ENCODE measurements at places on chromosomes 2 and 18.
A peak's percentile ranks its signal among the peaks of the same experiment; 100 is the strongest.

GRCh38 chr2:24052951-24053350 lies 3.4 kb downstream of the FKBP1B start:
- DNase-seq, result no peak

DNA sequence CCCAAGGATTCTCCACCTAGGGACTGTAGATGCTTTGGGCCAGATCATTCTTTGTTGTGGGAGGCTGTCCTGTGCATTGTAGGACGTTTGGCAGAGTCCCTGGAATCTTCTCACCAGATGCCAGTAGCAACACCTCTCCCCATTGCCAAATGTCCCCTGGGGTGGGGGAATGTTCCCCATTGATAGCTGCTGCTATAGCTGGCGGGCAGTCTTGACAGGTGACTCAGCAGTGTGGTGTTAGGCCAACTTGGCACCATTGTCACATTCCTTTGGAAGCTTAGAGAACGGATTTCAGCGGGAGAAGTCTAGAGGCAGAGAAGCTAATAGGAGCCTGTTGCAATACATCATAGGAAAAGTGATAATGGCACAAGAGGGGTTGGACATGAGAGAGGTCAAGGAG lies 495.7 kb upstream of the SMIM21 start:
- DNase-seq, result no peak

DNA sequence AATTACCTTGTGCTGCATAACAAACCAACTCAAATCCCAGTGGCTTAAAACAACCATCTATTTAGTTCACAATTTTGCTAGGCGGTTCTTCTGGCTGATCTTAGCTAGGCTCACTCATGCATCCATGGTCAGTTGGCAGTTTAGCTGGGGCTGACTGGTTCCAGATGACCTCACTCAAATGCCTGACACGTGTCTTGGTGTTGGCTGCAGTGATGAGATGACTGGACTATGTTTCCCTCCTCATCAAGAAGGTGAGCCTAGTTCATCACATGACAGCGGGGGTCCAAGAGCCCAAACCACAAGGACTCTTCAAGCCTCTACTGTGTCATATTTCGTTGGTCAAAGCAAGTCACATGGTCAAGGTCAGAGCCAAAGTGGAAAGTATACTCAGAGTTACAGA lies 42.7 kb upstream of the ACTR3 start:
- DNase-seq, result no peak

- DNase-seq, result no peak
These were observed 169.1 kb upstream of the CYP26B1 start for GRCh38 chr2:72316774-72317173.

GRCh38 chr2:113845261-113845660 lies 44.6 kb upstream of the ACTR3 start:
- DNase-seq, result no peak

DNA sequence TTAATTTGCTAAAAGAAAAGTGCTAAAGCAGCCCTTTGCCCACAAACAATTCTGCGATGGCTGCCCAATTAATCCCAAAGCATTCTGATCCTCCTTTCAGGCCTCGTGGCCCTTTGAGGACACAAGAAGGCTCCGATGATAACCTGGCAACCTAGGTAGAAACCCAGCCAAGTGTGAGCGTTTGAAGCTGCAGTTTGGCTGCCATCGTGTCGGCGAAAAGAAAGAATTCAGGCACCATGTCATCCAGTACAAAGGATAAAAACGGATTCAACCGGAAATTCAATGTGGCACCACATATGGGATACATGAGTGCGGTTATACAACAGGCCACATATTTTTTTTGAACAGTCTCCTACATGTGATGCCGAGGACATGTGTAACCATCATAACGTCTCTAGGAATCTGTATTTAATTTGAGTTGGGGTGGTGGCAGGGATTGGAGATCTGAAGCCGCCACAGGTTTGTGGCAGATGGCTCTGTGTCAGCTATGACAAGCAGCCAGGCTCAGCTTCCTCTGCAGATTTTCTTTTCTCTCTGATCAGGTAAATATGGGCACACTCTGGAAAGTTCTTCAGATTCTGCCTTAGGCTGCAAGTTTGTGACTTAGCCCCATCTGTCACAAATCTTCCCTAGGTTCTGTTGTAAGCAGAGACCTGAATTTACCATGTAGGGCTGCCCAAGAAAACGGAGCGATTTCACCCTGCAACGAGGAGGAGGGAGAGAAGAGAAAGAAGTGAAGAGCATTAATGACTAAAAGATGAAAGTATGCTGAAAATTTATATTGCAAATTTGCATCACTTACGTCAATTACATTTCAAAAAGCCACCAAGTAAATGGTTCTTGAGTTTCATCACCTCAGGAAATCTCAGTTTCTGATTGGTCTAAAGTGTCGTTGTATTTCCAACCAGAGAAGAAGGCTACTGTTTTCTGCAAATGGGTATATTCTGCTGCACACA lies 573.2 kb downstream of the ZEB2 start:
- no peak for DNase-seq

GRCh38 chr2:174878537-174879147 lies 114.4 kb upstream of the CHRNA1 start:
- DNase-seq, result no peak

DNA sequence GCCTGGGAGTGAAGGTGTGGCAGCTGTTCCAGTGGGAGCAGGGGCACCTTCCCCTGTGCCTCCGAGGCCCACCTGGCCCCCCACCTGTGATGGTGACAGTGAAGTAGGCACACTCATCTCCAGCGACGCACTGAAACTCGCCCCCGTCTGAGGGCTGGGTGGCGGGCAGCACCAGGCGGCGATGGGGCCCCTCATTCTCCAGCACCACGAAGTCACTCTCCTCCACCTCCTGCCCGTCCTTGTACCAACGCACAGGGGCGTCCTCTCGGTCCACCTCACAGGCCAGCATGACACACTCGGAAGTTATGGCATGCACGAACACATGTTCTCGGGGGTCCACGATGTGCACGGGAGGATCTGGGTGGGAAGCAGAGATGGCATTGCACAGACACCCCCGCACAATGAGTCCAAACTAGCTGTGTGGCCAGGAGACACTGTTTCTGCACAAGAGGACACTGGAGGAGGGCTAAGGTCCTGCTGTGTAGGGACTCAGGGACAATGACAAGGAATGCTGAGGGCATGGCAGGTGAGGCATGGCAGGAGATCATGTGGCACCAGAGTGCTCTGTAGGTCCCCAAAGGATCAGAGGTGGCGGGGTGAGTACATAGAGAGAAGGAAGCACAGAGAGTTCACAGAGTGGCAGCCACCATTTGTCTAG lies 7.9 kb downstream of the OBSL1 start:
- no peak for DNase-seq

DNA sequence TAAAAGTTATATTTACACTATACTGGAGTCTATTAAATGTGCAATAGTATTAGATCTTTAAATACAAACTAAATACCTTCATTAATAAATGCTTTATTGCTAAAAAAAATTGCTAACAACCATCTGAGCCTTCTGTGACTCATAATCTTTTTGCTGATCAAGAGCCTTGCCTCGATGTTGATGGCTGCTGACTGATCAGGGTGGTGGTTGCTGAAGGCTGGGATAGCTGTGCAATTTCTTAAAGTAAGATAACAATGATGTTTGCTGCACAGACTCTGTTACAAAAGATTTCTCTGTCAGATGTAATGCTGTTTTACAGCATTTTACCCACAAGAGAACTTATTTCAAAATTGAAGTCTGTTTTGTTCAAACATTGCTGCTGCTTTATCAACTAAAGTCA lies 421.4 kb upstream of the CYRIA start:
- no peak for DNase-seq

DNA sequence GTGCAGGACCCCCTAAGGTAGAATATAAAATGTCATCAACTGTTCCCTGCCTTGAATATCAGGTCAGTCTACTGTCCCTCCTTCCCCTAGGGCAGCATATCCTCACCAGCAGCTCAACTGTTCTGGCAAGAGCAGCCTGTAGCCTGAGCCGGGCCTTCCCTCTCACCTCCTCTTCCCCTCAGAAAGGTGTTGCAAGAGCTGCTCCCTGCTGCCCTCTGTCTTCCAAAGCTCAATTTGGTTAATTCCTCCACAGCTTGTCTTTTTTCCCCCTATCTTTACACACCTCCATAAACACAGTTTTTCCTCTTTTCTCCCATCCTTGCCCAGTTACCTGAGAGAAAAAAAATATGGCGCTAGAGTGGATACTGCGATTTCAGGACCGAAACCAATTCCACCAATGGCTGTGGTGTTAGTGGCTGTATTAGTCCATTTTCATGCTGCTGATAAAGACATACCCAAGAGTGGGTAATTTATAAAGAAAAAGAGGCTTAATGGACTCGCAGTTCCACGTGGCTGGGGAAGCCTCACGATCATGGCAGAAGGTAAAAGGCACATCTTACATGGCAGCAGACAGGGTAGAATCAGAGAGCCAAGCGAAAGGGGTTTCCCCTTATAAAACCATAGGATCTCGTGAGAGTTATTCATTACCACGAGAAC lies 184.7 kb downstream of the MREG start:
- peak; percentile 42 for DNase-seq

DNA sequence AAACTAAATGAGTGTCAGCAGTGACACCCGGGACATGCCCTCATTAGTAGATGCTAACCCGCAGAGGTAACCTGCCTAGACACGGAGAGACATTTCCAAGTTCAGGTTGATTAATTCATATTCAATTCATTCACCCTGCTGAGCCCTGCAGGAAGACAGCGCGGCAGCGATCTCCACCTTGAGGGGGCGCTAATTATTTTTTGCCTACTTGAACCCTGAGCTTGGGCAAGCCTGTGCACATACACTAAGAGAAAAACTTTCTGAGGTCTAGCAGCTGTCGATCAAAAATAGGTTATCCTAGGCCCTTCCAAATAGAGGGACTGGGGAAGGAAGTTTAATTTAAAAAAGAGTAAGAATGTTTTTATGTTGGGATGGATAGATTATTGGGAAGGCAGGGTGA lies 1.3 kb upstream of the LYPD6 start:
- DNase-seq, result no peak

DNA sequence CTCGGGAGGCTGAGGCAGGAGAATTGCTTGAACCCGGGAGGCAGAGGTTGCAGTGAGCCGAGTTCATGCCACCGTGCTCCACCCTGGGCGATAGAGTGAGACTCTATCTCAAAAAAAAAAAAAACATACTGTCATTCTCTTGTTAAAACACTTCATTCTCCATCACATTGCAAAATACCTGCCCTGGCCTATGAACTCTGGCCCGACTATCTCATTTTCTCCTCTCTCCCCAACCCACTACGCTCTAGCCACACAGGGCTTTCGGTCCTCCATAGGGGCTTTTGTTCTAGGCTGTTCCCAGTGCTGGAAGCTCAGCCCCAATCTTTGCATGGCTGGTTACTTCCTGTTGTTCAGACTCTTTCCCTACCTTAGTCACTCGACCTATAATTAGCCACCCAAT lies 10.3 kb downstream of the CEP76 start:
- no peak for DNase-seq

DNA sequence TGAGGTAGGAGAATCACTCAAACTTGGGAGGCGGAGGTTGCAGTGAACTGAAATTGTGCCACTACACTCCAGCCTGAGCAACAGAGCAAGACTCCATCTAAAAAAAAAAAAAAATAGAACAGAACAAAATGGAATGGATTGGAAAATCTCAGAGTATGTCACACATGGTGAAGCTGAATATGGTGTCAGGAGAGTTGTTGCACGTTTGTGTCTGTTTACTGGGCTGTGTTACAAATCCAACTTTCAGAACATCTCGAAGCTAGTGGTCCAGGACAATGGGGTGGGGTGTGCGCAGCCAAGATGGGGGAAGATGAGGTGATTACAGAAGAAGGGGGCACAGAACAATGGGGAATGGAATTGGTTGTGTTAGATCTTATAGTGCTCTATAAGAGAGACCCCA lies 17.6 kb downstream of the SAG start:
- DNase-seq, result no peak

GRCh38 chr2:182591774-182592173 lies 124.3 kb upstream of the DNAJC10 start:
- no peak for DNase-seq

GRCh38 chr2:237686659-237687136 lies 59.3 kb downstream of the LRRFIP1 start:
- DNase-seq, result peak; percentile 31

DNA sequence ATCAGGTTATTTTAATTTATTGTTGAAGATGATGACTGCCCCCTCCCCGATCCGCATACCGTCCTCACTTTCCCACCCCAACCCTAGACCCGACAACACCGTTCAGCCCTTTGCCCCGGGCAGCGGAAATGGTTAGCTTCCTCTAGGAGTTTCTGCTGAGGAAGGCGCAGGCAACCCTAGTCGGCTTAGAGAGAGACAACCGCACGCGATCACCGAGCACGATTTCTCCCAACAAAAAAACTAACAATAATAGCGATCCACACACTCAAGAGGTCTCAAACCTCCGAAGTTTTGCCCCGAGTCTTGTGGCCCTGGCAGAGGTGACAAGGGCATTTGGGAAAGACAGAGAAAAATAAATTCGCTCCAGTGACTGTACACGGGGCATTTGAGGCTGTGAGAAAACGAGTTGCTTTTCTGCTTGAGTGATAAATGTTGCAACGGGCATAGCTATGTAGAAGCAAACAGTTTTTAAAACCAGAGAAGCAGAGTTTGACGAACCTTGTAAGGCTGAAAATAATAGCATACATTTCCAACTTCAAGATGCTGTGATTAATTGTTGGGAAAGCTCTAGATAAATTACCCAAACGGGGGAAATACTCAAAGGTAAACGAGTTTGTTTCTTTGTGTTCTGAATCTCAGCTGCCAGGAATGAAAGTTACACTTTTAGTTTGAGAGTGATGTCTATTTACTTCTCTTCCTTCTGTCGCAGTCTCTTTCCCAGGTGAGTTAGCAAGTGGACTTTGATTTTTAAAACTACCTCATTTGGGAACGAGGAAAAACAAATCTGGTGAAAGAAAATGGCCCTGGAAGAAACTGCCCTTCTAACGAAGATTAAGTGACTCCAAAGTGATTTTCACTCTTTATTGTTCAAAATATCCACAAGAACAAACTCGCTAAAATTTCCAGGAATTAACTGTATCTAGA lies 11.0 kb upstream of the SIX3 start:
- DNase-seq, result no peak

DNA sequence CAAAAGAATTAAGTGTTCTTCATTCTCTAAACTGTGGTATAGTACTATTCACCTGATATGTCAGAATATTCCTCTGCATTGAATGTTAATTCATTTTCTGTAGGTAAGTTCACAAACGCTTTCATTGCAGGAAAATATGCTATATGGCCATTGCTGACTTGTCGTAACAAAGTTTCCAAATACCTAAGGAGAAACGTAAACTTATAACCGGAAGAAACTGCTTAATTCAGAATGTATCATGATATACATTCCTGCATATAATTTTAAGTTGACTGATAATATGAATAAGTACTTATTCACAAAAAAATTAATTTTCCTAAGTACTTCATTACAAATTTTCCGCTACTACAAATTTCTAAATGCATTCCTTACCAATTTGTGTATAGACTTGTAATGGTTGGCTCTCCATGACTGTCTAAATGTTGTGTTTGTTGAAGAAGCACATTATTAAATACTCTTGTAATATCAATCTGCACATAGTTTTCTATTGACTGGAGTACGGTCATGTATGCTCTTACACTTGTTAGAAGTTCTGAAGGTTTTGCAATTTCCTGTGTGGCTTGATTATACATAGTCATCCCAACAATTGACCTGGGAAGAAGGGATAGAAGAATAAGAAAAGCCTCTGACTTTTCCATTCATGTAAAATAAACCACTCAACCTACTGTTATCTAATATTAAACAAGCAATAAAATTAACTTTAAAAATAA lies 85.4 kb downstream of the NCKAP1 start:
- DNase-seq, result no peak
